Spleen (tissue), 13 donors: ENCODE measurements at places on chromosomes 6 and 20. TPM values are rescaled to one million over a fixed set of nuclear protein-coding genes. Genes with fewer than 3 reads are reported as not detected.

The SLC17A3 gene
- 0.11 TPM for polyA plus RNA-seq

The LEMD2 gene
- polyA plus RNA-seq: 50.6 TPM

The GDAP1L1 gene
- polyA plus RNA-seq: not detected

GRCh38 chr6:150567823-150568383 is 31.8 kb upstream of the PLEKHG1 start:
- no peaks in the 10 kb centered on the region for H3K36me3 ChIP-seq
- DNase-seq: no peak
- H3K27ac ChIP-seq: no peak overlapping the region
- peaks cover 8% of the 10 kb centered on the region for H3K4me1 ChIP-seq

DNA sequence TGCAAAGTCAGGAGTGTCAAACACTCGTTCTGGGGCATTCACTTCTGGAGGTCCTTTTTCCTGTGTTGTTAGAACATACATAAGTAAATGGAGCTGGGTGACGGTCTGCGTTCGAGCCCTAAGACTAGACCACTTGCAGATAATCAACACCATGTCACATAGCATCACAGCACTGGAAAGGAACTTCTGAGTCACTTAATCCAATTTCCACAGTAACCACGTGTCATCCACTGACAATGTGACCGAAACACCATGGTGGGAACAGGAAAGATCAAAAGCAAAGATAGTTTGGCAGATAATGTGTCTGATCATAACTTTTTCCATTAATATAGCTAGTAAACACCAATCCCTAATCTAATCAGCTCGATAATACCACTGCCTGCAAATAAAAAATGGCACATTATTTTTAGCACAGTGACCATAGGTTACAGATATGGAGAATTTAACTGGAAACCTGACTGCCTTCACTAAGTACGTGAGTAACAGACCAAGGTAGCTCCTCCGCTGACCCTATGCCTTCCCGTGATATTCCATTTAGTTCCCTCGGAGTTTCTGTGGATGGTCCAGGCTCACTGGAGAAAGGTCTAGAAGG is 34.8 kb downstream of the WRNIP1 start:
- H3K4me1 ChIP-seq: peaks cover 53% of the 10 kb centered on the region
- DNase-seq: no peak
- H3K36me3 ChIP-seq: no peaks in the 10 kb centered on the region
- no peaks in the 10 kb centered on the region for H3K27me3 ChIP-seq
- no peak overlapping the region for H3K4me3 ChIP-seq

GRCh38 chr6:26195924-26196845 is 109.0 kb downstream of the HFE start:
- H3K4me3 ChIP-seq: peak overlapping the region; percentile 61
- peak; percentile 85 for DNase-seq
- peak overlapping the region; percentile 86 for H3K27ac ChIP-seq

GRCh38 chr6:169406804-169407203 is 153.2 kb upstream of the THBS2 start:
- no peaks in the 10 kb centered on the region for H3K27me3 ChIP-seq
- no peaks in the 10 kb centered on the region for H3K4me1 ChIP-seq
- H3K36me3 ChIP-seq: no peaks in the 10 kb centered on the region
- H3K27ac ChIP-seq: no peak overlapping the region

DNA sequence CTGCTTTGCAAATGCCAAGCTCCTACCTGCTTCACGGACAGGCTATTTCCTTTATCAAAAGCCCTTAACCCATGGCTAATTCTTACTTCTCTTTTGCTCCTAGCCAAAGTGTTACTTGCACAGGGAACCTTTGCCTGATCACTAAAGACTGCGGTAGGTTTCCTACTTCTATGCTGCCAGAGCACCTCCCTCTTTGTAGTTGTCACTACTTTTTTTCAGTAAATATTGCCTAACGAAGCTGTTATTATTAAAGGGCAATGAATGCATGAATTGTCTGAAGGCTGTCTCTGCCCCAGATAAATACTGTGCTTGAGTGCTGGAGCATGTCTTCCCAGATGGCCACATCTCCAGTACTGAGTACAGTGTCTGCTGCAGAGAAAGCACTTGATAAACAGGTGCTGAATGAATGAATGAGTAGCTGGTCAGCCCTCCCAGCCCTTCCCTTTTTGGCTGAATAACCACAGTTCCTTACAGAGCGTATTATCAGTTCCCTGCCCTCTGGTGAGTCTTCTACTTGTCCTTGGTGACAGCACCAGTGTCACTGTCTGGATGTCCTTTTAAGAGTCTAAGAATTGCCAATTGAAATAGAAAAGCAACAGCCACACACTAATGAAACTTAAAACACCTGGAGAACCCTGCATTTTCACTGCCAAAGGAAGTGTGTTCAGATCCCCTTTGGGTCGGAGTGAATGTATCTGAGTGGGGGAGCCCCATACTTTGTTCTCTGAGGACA is 73.6 kb upstream of the TRAF3IP2 start:
- no peak for DNase-seq
- H3K27me3 ChIP-seq: no peaks in the 10 kb centered on the region
- peaks cover 13% of the 10 kb centered on the region for H3K4me1 ChIP-seq

DNA sequence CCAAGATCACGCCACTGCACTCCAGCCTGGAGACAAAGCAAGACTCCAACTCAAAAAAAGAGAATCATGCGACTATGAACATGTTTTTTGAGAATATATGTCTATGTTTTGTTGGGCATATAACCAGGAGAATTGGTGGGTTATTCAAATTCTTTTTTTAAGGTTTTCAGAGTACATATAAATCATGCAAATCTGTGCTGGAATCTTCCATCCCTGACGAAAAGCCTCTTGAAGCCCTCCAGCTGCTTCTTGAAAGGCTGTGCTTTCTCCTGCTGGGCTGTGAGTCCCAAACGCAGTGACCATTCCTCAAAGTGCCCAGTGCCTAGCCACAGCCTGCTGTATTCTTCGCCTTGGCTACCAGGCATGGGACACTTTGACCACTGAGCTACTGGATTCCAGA is 9.2 kb upstream of the RAB22A start:
- peaks cover 27% of the 10 kb centered on the region for H3K4me1 ChIP-seq
- DNase-seq: no peak
- no peak overlapping the region for H3K4me3 ChIP-seq
- no peaks in the 10 kb centered on the region for H3K36me3 ChIP-seq
- H3K27ac ChIP-seq: no peak overlapping the region
